CD4-positive, alpha-beta T cell treated with Interleukin-6 for 4 hours (primary cell): ENCODE measurements at places on chromosomes 12 and 14.

GRCh38 chr12:46390881-46391280 is 18.3 kb upstream of the SLC38A2 start:
- no peak for DNase-seq

DNA sequence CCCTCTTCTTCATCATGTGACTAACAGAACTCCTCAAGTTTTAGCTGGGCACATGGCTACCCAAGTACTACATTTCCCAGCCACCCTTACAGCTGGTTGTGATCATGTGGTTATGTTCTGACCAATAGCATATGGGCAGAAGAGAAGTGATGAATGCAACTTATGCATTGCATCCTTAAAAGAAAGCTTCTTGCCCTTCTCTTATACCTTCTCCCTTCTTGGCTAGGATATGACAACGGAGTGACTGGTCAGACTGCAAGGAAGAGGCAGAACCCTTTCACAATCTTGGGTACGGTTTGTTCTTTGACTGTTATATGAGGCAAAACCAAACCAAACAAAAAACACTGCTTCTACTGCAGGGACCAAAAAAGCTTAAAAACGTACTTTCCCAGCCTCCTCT is 66.5 kb upstream of the MAX start:
- no peak for DNase-seq

GRCh38 chr12:75270157-75270556 is 60.0 kb downstream of the CAPS2 start:
- no peak for DNase-seq

- DNase-seq, result no peak
Observed at GRCh38 chr12:54426690-54427089, 7.6 kb upstream of the ITGA5 start.

DNA sequence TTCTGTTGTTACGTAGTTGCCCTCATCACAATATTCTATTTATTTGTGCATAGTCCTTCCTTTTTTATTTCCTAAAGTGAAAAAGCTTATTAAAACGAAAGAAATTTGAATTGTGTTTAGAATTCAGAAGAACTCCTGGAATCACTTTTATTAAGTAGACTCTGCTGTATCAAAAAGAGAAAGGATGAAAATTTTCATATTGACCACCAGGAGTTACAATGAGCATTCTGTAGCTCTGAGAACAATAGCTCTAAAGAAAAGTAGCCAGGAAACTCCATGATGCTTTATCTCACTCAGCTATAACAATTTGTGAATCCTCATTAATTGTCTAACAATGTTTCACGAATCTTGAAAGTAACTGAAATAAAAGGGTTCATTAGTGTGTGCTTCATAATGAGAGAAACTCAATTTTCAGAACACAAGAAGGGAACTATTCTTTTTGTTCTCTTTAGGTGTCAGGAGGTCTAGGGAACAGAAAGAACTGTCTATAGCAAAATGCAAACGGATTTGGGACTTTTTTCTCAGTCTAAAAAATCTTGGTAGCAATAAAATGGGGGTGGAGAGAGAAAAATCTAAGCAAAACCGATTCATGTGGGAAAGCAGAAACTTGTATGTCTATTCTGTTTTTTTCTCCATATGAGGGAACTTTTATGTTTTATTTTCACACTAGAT is 19.3 kb downstream of the ASCL1 start:
- no peak for DNase-seq

GRCh38 chr12:42957136-42957535 is 367.6 kb upstream of the PRICKLE1 start:
- DNase-seq, result no peak

- DNase-seq, result no peak
Observed at GRCh38 chr12:34097213-34097612, 74.9 kb downstream of the ALG10 start.

DNA sequence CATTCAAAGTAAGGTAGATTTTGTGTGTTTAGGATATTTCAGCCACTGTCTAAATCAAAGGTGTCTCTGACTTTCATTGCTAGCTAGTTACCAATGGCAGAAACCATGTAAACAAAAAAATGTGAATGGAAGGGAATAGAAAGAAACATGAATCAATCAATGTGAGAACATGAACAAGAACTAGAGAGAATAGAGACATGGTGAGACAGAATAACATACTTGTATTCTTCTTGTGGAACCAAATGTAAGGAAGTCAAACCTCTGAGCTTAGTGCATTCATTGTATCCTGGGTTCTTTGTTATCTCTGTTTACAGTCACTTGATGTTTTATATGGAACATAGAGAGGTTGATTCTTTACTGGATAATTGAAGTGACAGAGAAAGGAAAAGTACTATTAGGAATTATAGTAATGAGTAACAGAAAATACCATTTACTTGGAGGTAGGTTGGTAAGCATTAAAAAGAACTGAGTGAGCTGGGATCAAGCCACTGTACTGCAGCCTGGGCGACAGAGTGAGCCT is 2.6 kb upstream of the WNK1 start:
- no peak for DNase-seq

GRCh38 chr12:115620816-115621215 is 656.7 kb downstream of the MED13L start:
- DNase-seq, result no peak

DNA sequence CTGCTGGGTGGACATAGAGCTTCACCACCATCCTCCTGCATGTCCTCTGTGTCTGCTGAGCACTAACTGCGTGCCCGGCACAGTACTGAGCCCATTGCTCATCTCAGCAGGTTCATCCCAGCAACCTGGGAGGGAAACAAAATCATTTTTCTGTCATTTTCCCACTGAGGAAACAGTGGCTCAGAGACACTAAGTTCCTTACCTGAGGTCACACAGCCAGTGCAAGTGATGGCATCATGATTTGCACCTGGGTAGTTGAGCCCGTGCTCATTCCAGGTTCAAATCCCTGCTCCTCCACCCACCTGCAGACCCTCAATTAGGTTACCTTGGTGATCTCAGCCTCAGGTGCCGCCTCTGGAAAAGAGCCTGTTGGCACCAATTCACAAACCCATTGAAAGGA is 23.4 kb downstream of the RNFT2 start:
- no peak for DNase-seq

- DNase-seq, result no peak
Observed at GRCh38 chr12:102903337-102904007, 13.6 kb downstream of the PAH start.

GRCh38 chr14:85221832-85222231 is 308.1 kb upstream of the FLRT2 start:
- DNase-seq, result no peak
